ENCODE measurements at places on chromosomes 1 and 21.
A peak's percentile ranks its signal among the peaks of the same experiment; 100 is the strongest.

- DNase-seq: no peak
Measured at GRCh38 chr1:160810486-160810885, 14.5 kb downstream of the LY9 start.

- DNase-seq: no peak
Measured at GRCh38 chr21:32140604-32141317, 138.1 kb downstream of the MIS18A start.

DNA sequence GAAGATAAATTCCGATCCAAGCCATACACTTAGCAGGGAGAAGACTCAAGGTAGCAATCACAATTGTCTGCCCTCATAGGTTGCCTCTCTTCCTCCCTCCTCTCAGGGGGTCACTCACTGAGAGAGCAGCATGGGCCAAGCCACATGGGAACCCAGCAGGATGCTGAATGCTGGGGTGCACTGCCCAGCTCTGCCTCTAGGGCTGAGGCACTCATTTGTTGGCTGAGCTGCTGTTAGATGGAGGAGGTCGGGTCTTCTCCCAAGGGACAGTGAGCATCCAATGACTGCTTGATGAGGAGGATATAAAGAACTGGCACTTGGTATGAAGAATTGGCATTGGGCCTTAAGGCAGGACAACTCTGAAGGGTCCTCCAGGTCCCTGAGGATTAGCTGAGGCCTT lies 418.8 kb downstream of the SIPA1L2 start:
- DNase-seq: no peak

DNA sequence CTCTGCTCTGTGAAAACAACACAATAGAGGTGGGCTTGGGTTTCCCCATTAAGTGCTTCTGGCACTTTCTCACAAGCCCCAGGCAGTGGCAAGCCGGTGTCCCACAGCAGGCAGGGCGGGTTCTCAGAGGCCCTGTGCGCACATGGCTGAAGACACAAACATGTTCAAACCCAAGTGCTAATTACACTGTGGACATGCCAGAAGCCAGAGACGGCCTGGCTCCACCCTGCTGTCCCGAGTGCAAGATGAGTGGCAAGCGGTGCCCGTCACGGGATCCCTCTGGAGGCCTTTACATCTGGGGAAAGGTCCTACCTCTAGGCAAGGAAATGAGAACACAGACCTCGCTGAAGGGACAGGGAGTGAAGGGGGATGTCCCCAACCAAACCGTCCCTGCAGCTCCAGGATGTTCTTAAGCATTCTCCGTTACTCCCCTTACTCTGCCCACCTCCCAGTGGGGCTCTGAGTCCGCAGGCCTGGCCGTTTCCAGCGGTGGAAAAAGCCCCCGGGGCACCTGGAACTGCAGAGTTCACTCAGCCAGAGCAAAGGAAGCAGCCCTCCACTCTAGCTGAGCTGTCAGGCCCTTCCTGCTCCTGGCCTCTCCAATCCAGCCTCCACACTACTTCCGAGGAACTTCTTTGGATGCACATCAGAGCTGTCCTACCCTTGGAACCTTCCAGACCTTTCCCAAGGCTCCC lies 57.4 kb downstream of the SLC66A1 start:
- no peak for DNase-seq

DNA sequence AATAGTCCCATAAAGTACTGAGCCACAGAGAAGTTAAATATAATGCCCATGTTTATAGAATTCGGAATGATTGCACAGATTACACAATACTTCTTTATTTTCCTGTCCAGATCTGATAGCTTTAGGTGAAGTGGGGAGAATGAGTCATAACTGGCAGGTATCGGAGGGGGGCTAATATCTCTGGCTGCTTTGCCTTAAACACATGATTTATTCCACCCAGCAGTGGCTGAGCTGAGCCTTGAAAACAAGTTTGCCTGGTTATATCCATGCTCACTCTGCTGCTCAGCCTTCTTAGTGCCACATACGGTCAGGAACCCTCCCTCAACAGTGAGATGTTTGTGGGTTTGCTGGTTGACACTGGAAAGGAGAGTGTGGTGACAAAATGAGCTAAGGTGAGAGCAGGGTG lies 119.7 kb upstream of the ZNF648 start:
- DNase-seq: no peak

DNA sequence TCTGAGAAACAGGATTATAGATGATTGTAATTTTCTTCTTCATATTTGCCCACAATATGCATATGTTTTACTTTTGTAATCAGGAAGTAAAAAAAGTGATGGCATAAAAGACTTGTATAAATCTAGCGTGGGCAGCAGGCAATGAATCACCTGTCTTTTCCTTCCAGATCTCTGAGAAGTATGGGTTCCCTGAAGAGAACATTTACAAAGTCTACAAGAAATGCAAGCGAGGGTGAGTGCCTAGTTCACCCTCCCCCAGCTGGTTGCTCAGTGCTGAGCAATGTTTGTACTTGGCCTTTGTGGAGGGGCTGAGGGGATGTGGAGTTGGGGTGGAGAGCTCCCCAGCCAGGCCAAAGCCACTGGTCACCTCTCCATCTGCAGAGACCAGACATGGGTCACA lies 30.7 kb downstream of the GRHL3 start:
- no peak for DNase-seq

- DNase-seq: peak; percentile 27
Measured at GRCh38 chr1:200139661-200140250, 112.2 kb downstream of the NR5A2 start.

DNA sequence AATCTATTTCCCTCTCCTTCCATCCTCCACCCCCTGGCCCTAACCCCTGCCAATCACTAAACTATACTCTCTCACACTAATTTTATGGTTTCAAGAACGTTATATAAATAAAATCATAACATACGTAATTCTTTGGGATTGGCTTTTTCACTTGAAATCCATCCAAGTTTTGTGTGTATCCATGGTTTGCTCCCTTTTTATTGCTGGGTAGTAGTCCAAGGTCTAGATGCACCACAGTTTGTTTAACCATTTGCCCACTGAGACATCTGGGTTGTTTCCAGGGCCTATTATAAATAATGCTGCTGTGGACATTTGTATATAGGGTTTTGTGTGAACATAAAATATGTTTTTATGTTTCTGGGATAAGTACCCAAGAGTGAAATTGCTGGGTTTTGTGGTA lies 61.4 kb downstream of the TEX35 start:
- no peak for DNase-seq

DNA sequence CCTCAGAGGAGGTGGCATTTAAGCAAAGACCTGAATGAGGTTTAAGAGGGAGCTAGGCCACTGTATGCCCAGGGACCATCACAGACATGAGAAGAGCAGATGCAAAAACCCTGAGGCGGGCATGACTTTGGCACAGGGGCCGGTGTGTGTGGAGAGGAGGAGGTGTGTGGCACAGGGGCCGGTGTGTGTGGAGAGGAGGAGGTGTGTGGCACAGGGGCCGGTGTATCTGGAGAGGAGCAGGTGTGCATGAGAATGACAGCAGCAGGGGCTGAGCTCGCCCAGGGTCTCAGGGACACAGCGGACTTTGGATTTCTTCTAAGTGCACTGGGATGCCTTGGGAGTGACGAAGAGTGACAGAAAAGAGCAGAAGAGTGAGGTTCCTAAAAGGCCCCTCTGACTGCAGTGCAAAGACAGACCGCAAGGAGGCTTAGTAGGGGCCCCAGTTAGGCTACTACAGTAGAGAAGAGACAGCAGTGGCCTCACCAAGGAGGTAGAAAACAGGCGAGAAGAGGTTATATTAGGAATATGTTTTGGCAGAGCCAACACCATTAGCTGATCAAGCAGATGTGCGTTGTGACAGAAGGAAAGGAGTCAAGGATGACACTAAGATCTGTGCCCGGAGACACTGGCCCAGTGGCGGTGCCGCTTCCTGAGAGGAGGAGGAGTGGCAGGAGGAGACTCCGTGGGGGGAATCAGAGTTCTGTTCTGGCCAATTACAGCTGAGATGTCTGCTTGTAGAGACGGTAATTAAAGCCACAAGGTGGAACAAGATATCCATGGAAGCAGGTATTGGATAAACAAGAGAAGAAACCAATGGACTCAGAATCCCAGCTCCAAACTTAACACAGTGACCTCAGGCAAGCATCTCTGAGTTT lies 18.4 kb downstream of the ZBTB17 start:
- no peak for DNase-seq

- no peak for DNase-seq
Measured at GRCh38 chr1:97258597-97258996, 537.0 kb downstream of the PTBP2 start.

DNA sequence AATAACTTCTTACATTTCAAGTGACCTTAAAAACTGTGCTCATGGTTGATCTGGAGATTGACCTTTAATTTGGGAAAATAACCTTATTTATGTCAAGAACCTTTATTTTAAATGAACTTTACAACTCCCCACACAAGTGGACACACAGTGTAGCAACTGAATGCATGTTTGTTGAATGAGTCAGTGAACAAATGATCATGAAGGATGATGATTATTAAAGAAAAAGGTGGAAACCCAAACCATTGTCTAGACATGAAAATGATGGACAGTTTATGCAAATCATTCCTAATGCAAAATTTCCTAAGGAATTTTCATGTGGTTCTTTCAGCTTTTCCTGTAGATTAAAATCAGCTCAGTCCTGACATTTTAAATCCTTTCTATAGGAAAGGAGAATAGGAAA lies 439.8 kb upstream of the RUNX1 start:
- DNase-seq: no peak

DNA sequence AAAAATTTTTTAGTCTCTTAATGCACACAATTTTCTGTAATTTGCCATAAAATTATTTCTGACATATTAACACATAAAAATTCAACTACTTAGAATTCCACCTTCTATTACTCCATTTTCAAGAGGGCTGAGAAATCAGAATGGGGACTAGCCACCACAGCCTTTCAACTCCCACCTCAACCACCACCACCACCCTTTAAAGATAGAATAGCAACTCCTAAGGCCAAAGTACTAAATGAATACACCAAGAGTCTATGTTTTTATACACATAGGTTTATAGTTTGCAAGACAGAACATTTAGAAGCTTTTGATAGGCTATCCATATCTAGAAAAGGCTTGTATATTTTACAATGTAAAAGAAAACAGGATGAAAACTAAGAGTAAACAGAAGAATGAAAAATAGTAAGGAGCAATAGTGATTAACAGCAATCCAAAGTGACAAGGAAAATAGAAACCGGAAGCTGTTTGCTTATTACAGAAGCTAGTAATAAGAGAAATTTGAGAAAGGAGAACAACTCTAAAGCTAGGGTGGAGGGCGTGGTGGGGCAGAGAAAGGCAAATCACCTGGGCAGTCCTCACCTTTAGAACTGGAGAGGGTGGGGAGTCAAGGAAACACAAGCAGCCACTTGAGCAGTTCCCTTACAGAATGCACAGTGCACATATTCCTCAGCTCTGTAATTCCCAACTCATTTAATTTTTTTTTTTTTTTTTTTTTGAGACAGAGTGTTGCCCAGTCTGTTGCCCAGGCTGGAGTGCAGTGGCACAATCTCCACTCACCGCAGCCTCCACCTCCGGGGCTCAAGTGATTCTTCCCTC lies 27.7 kb downstream of the EPS15 start:
- DNase-seq: peak; percentile 87

- no peak for DNase-seq
Measured at GRCh38 chr1:94555091-94555490, 13.5 kb upstream of the F3 start.

- no peak for DNase-seq
Measured at GRCh38 chr1:206955476-206956451, 9.5 kb upstream of the PIGR start.

DNA sequence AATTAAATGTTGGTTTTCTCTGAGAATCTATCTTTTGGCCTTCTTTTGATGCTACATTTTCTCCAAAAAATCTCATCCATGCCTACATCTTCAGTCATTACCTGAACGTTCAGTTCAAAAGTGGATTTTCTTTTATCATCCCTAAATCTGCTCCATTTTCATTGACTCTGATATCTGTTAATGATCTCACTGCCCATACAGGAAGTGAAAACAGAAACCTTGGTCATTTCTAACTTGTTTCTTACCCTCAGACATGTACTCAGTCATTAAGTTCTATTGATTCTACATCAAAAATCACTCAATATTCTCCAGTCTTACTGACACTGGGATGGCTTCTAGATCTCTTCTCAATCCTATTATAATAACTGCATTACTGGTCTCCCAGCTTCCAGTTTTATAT lies 22.7 kb downstream of the PRKACB start:
- no peak for DNase-seq

DNA sequence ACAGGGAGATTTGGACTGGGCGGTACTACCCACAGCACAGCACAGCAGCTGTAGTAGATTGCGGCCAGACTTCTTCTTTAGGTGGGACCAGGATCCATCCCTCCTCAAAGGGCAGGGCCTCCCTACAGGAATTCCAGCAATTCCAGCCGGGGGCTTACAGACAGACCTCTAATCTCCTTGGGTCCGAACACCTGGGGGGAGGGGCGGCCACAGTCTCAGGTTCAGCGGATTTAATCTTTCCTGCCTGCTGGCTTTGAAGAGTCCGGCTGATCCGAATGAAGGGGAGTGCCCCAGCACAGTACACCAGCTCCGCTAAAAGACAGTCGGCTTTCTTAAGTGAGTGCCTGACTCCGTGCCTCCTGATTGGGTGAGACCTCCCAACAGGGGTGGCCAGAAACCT lies 1708.5 kb downstream of the BRINP3 start:
- DNase-seq: no peak

DNA sequence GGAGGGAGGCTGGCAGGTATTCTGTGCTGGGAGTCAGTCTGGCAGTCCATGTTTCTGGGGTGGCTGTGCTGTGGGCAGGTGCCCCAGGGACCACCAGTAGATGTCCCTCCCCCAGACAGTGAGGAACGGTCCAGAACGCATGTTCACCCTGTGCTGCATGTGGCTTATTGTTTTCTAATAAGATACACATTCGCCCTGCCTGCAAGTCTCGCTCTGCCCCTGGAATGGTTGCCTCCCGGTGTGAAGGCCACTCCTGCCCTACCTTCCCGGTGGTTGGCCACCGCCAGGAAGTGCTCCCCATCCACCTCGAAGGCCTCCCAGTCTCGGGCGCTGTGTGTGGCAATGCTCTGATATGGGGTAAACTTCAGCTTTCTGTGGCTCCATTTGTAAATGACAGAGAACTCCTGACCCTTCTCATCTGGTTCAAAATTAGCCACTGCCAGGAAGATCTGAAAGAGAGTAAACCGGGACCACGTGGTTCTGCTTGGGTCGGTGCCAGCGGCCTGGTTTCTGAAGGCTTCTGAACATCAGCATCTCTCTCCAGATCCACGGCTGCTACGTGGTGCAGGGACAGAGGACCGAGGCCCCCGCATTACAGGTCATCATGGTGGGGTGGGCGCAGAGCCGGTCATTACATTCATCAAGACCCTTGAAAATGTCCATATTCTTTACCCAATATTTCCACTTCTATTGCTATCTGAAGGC lies 14.5 kb downstream of the KRTAP10-1 start:
- no peak for DNase-seq

GRCh38 chr1:78560811-78561210 lies 59.4 kb upstream of the IFI44L start:
- no peak for DNase-seq

DNA sequence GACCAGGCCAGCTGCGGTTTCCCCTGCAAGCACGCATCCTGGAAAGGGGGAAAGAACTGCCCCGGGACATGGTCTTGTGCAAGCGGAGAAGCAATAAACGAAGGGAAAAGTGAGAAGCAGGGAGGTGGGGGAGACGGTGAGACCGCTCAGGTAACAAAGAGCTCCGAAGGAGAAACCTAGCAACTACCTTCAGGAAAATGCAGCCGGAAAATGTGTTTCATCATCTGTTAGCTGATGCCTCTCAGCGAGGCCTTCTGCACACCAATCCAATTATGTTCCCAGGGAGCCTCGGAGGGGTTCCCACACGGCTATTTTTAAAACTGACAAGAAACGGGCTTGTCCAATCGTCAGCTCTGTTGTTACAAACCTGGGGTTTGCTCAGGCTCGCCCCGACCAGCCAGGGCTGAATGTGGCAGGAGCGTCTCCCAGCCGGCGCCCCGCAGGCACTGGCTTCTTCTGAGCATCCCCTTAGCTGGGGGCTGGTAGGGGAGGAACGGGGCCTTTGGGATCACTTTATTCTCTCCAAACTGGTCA lies 3.4 kb downstream of the RIPK4 start:
- peak; percentile 7 for DNase-seq

Data from NCI-H2029 (cell line).